ENCODE measurements at places on chromosomes 4 and X. TPM values are rescaled to one million over a fixed set of nuclear protein-coding genes. Genes with fewer than 3 reads are reported as not detected.

Gene ADH1C
- total RNA-seq: not detected

Gene RNF128
- total RNA-seq: not detected

Gene CT45A1
- total RNA-seq: not detected

Gene PRDM5
- total RNA-seq: not detected

Gene TCP11X2
- not detected for total RNA-seq

Gene EFHC2
- total RNA-seq: not detected

Gene UCP1
- total RNA-seq: not detected

Gene FDCSP
- not detected for total RNA-seq

Gene SOWAHB
- not detected for total RNA-seq

Gene CBR4
- total RNA-seq: 20.9 TPM

Gene ZNF827
- 51.1 TPM for total RNA-seq

Gene CTAG2
- total RNA-seq: not detected

Gene ERAS
- not detected for total RNA-seq

Gene HSFX4
- not detected for total RNA-seq

Gene USP26
- total RNA-seq: not detected

Gene RAB9B
- total RNA-seq: 0.37 TPM

DNA sequence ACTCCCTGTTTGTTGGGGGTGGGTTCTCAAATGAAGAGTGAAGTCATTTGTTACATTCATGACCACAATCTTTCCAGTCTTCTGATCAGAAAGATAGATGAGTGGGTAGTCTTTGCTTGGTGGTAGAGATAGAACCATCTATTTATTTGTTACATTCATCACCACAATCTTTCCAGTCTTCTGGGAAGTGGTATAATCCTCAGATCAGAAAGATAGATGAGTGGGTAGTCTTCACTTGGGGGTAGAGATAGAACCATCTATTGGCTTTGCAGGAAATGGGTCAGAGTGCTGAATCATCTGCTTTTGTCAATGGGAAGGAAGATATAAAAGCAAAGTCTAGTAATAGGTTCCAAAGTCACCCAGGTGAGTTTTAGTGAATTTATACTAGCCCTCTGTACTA, 64.2 kb upstream of the EPGN start:
- no peak for DNase-seq

DNA sequence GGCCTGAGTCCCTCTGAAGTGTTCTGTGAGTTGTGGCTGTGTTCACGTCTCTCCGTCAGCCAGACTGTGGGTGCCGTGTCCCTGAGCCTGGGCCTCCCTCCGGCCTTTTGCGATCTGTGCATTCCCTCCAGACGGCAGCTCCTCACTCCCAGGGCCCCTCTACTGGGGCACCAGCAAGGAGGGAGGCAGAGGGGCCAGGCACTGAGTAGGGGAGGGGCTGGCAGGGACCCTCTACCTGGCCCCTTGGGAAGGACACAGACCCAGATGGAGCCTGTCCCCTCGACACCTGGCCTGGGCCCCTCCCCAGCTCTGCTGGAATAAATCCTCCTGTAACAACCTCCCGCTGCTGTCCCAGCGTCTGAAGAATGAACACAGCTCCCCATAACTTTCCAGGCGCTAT, 110.0 kb upstream of the NKX1-1 start:
- no peak for DNase-seq

DNA sequence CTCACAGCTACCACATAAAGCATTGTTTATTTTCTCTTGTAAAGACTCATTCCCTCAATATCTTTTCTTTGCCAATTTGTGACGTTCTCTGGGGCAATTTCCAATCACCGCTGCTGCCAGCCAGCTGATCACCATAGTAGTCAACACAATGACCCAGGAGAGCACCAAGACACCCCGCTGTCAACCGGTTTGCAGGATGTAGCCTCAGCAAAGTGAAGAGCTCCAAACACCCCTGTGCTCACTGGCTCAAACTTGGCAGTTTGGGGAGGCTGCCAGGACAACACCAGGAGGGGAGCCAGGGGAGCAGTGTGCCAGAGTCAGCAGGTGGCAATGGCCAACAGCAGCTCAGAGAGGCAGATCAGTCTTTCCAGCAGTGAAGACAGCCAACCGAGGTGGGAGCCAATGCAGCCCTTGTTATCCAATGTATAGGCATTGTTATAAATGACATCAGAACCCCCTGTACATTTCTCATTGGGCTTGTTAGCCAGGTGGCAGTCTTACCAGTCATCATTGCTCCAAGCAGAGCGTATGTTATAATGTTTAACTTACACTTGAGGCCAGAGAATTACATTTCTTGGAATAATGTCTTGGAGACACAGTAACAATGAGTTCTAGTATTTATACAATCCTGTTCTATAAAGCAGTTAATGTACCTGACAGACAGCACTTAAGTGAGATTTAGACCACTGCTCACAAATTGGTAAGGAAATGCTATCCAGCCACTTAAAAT, 274.9 kb upstream of the GK2 start:
- no peak for DNase-seq

GRCh38 chr4:2756691-2757350, 685 bp upstream of the TNIP2 start:
- no peak for DNase-seq

- DNase-seq: no peak
Observed at GRCh38 chrX:123184866-123185276, 793 bp downstream of the GRIA3 start.

DNA sequence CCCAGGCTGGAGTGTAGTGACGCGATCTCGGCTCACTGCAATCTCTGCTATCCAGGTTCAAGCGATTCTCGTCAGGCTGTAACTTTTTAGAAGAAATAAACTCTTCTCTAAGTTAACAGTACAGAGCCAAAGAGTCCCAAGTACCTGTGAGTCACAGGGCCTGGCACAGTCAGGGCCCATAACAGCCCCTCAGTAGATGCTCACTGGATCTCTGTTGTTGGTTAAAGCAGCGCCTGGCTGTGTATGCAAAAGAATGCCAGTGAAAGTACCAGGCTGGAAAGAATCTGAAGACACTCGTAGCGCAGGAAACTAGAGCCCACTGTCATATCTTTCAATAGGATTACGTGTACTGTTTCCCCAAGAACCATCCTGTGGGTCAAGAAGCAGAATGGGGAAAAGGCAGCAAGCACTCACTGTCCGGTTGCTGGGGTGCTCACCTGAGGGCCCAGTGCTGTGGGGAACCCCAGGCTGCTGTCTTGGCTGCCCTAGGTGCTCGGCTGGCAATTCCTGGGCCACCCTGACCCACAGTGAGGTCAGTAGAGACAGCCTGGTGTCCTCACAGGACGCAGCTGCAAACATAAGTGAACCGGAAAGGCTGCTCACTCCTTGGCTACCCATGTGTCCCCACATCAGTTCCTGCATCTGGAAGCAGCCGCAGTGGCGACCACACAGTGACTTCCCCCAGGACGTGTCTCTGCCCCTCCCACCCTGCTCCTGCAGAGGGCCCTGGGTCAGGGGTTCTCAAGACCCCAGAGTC, 3.1 kb upstream of the SLBP start:
- no peak for DNase-seq

- DNase-seq: no peak
Observed at GRCh38 chr4:24091639-24092233, 201.9 kb upstream of the PPARGC1A start.

DNA sequence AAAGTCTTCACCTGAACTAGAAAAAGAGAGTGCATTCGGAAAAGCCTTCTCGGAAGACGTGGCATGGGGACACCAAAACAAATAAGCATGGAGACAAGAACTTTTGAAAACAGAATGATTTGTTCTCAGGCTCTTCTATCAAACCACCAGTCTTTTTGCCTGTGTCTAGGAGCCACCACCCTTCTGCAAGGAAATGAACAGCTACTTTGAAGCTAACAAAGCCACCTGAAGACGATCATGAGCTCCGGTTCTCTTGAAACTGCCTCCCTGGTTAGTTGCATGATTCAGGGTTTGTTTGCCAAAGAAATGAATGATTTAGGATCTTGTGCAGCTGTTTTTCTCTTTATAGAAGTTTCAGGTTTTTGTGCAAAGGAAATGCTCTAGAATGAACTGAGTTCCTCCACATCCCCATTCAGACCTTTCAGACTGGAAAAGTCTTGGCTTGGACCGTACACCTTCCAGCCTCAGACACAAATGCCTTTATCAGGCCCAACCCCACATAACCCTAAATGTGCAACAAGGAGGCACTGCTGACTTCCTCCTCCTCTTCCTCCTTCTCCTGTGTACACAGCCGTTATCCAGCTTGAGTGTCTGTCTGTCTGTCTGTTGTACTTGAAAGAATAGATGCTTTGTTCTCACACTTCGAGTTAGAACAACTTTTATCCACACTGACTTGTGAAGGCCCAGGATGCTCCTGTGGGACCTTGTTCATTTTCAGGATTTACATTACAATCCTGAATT, 334.8 kb upstream of the KLF3 start:
- DNase-seq: no peak

GRCh38 chr4:6049985-6050384, 31.8 kb upstream of the C4orf50 start:
- no peak for DNase-seq

DNA sequence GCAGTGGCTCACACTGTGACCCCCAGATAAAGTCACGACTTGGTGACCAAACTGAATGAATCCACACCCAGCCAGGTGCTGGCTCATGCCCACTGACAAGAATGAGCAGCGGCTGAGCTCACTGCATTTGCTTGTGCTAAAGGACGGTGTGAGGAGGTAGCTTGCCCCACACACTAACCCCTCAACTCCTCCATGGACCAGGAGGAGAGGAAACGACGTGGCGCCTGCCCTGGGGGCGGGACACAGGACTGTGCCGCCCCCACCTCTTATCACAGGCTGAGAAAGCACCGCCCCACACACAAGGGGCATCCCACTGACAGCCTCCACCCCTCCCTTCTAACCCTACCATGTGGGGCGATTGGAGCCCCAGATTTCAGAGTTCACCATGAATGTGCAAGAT, 43.0 kb downstream of the ZFYVE28 start:
- DNase-seq: no peak

- no peak for DNase-seq
Observed at GRCh38 chrX:153884136-153884535, 1.8 kb downstream of the L1CAM start.

GRCh38 chrX:140715787-140716186, 6.2 kb downstream of the LINC00632 start:
- DNase-seq: no peak

DNA sequence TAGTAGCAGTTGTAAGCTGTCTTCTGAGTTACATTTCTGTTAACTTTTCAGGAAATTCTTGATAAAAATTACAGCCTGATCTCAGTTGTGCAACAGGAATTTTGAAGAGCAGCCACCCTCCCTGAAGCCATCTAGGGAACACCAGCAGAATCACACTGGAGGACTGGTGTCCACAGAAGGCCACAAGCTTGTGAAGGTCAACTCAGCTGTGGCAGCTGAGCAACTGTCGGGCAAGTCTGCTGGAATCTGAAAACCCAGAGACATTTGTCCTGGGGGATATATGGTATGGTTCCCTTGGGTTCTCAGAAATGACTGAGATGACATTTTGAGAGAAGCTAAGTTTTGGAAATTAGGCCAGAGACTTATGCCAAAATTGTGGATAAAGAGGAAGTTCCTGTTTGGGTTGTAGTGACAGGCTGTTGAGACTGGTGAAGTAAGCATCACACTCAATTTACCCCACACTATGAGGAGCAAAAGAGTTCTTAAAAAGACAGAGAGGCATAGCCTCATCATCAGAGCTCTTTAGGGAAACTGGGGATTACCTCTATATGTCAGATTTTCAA, 78.1 kb upstream of the TNIP3 start:
- no peak for DNase-seq

GRCh38 chr4:151991884-151992167, 231.0 kb upstream of the GATB start:
- no peak for DNase-seq

GRCh38 chr4:72430050-72430449, 139.0 kb downstream of the ADAMTS3 start:
- DNase-seq: no peak

DNA sequence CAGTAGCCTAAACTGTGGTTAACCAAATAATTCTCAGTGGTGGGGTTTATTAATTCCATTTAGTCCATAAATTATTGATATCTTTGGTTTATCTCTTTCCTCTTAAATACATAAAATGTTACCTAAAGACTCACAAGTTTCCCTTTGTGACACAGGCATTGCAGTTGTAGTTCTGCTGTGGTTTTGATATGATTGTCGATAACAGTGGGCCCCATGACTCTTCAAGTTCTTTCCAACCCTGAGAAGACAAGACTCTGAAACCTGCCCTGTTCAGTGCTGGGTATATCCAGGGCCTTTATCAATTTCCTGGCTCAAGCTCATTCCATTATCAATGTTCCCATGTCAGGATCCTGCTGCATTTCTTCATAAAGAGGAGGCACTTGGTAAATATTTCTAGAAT, 117.9 kb upstream of the TBC1D9 start:
- no peak for DNase-seq

DNA sequence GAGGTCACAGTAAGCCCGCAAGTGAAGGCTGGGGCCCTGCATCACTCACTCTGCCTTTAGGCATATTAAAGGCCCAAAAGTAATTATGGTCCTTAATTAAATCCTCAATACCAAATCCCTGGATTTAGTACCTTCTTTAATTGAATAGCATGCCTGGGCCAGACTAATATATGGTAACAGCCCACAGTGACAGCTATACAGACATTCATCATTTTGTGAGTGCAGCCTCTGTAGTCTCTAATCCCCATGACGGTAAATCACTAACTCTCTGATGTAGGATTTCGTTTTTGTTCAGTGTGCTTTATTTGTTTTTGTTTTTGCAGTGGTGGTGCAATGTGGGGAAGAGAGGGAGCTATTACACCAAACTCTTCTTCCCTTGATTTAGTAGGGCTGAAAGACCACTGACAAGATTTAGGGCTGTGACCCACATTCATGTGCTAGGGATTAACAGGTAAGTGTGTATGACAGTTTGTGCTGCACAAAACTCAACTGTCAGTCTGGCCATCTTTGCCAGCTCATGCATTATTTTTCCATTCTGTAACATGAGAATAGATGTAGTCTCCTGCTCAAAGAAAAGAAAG, 60.6 kb upstream of the SLC39A8 start:
- no peak for DNase-seq

- no peak for DNase-seq
Observed at GRCh38 chr4:185587030-185587426, 51.7 kb upstream of the PDLIM3 start.

DNA sequence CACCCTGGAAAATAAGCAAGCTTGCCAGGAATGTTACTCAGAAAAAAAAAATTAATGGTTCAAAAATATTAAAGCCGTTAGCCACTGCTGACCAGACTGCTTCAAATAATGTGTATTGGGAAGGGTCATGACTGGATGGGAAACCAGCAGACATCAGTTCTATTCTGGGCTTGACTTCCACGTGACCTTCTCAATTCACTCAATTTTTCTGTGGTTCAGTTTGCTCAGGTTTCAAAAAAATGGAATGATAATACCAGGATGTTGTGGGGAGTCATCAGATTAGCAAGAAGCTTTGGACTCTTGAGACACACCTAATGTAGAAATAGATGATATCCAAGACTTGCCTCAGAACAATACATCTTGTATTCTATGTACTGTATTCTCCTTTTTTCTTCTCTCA, 541.9 kb upstream of the BOD1L1 start:
- DNase-seq: no peak

DNA sequence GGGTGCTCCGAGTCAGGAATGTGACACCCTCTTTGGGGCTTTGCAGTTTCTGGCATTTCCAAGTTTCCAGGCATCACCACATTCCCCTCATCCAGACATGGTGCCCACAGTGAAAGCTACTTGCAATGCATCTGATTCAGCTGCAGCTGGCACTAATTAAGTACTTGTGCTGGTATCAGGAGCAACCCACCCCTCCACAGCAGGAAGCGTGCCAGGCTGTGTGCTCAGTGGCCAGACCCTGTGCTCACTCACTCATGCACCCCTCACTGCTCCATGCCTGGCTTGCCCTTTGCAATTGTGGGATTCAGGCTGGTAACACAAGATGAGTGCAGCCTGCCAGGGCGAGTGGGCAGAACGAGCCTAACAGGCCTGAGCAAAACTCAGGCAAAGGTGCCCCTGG, 271.2 kb downstream of the EPHA5 start:
- no peak for DNase-seq

GRCh38 chr4:2482693-2483092, 13.8 kb downstream of the RNF4 start:
- no peak for DNase-seq

All from activated T-helper 1 cell treated with anti-CD3 and anti-CD28 coated beads, Interleukin-12 subunit alpha, Interleukin-12 subunit beta, Interleukin-2, Interleukin-4 antibody, amounts not matched to agents 30 ng/mL and 10 ng/mL and 1 ng/mL, durations not matched to agents 14 hours and 24 hours and 36 hours (primary cell).